ENCODE measurements at places on chromosomes 2 and 18. TPM values are rescaled to one million over a fixed set of nuclear protein-coding genes. Genes with fewer than 3 reads are reported as not detected.

The FBXO36 gene
- 0.63 TPM for polyA plus RNA-seq

The KYNU gene
- polyA plus RNA-seq: 59.5 TPM

The RESP18 gene
- not detected for polyA plus RNA-seq

The RBBP8 gene
- polyA plus RNA-seq: 10.8 TPM

The PRSS56 gene
- polyA plus RNA-seq: not detected

The ABHD1 gene
- polyA plus RNA-seq: 0.35 TPM

The LIMS4 gene
- polyA plus RNA-seq: 1.4 TPM

The CLIP4 gene
- 13.3 TPM for polyA plus RNA-seq

The KCNIP3 gene
- polyA plus RNA-seq: not detected

The FRZB gene
- 0.90 TPM for polyA plus RNA-seq

The FOXD4L1 gene
- polyA plus RNA-seq: not detected

The SLC16A14 gene
- 0.49 TPM for polyA plus RNA-seq

The LRP2 gene
- not detected for polyA plus RNA-seq

The ZAP70 gene
- 4.6 TPM for polyA plus RNA-seq

The OTOF gene
- not detected for polyA plus RNA-seq

The MC4R gene
- not detected for polyA plus RNA-seq

The CD302 gene
- polyA plus RNA-seq: 0.11 TPM

The ALK gene
- not detected for polyA plus RNA-seq

The ELOA2 gene
- not detected for polyA plus RNA-seq

The CFAP65 gene
- not detected for polyA plus RNA-seq
